ENCODE measurements at places on chromosomes 12 and 14.

DNA sequence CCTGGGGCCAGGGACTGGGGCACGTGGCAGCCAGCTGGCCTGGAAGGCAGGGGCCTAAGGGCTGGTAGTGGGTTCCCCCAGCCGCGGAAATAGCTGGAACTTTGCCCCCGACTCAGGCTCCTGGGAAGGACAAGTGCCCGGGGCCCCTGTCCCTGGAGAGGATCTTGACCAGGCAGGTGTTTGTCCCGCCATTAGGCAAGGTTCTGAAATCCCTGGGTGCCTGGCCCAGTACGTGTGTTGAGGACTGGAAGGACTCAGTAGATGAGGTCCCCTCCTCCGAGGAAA, 94.2 kb downstream of the B4GALNT3 start:
- no peak for DNase-seq

DNA sequence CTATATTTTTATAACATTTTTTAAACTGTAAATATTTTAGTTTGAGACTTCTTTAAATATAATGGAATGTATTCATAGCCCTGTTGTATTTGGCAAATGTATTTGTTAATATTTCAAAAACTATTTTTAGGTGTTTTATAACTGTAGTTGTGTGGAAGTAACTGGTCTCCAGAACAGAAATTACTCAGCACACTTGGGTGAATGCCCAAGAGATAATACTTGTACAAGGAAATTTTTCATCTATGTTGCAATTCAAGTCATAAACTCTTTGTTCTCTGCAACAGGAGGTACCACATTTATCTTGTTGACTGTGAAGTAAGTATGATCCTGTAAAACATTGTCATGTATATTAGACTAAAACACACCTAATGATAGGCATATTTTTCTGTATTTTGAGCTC, 72.8 kb downstream of the SLCO1B3 start:
- no peak for DNase-seq

DNA sequence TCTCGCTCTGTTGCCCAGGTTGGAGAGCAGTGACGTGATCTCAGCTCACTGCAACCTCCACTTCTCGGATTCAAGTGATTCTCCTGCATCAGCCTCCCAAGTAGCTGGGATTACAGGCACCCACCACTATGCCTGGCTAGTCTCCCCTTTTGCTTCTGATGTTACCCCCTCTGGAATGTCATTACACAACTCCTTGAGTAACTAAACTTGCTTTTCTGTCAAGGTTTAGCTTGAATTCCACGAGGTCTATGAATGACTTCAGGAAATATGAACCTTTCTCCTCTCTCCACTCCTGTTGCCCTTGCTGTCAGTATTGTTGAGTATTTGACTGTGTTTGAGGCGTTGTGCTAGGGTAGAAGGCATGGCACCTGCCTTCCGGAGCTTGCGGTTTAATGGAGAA, 16.8 kb upstream of the RTRAF start:
- DNase-seq = no peak

DNA sequence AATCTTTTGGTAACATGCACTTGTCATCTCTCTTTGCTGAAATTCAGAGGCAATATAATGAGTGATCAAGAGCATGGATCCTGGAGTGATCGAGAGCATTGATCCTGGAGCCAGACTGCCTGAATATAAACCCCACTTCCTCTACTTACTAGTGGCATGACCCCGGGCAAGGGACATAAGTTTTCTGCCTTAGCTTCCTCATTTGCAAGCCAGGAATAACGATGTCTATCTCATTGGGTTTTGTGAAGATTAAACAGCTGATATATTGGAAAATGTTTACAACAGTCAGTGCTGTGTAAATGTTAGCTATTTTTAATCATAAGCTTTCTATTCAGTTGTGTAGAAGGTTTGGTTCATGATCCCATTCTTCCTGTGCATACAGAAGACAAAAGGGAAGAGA, 2.4 kb upstream of the CSRNP2 start:
- no peak for DNase-seq

DNA sequence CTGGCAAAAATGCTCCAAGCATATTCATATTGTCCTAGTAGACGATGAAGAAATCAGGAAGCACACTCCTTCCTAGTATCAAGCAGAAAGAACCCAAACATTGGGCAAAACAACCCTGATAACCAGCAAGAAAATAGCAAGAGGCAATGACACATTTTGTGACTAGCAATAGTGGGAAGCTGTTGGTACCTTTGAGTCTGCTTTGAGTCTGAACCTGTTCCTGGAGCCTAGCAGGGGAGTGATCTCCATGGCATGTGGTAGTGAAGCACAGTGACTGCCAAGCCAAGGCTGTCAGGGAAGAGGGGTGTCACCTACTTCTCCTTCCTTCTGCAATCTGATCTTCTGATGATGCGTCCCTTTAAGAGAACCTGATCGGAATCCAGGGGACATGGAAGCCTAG, 533.9 kb downstream of the VRK1 start:
- DNase-seq = no peak
